ENCODE measurements at places on chromosomes 4 and X. TPM values are rescaled to one million over a fixed set of nuclear protein-coding genes. Genes with fewer than 3 reads are reported as not detected.

- no peak for DNase-seq
Observed at GRCh38 chrX:261167-261918, 19.8 kb upstream of the PLCXD1 start.

GRCh38 chrX:1453951-1454785, 1.5 kb upstream of the ASMTL start:
- DNase-seq = peak; percentile 64

GRCh38 chrX:40227125-40227524, 129.4 kb upstream of the BCOR start:
- DNase-seq = no peak

DNA sequence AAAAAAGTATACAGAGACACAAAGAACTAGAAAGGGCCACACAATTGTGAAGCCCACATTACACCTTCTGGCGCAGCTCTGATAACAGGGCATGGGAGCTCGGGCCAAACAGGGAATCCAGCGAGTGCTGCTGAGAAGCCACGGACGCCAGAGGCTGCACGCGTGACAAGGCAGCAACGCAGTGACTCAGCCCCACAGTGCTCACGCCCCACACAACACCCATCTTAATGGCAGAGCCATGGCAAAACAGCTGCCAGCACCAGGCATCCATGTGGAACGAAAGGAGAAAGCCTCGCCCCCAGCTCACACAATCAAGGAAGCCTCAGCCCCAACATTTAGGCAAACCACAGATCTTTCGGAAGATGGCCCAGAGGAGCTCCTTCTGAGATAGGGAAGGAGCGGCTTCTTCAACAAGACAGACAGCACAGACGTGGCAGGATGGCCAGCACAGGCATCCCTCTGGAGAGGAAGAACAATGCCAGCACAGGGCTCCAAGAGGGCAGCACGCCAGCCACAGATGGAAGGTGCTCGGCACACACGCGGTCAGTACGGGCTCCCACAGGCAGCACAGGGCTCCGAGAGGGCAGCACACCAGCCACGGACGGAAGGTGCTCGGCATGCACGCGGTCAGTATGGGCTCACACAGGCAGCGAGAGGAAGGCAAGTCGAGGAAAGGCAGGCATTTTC, 33.1 kb downstream of the GAK start:
- DNase-seq = no peak

GRCh38 chr4:34373456-34373855, 1870.9 kb downstream of the ARAP2 start:
- peak; percentile 6 for DNase-seq

DNA sequence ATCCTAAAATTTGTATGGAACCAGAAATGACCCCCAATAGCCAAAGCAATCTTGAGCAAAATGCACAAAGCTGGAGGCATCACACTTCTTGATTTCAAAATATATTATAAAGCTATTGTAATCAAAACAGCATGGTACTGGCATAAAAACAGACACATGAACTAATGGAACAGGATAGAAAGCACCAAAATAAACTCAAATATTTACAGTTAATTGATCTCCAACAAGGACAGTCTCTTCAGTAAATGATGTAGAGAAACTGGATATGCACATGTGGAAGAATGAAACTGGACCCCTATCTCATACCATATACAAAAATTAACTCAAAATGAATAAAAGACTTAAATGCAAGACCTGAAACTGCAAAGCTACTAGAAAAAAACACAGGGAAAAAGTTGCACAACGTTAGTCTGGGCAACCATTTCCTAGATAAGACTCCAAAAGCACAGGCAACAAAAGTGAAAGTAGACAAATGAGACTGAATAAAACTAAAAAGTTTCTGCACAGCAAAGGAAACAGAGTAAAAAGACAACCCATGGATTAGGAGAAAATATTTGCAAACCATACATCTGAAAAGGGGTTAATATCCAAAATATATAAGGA, 64.9 kb downstream of the CD99L2 start:
- DNase-seq = no peak

The ASMT gene
- not detected for polyA plus RNA-seq

The TEX13B gene
- polyA plus RNA-seq = not detected

The TASL gene
- 0.90 TPM for polyA plus RNA-seq

GRCh38 chr4:159174645-159175084, 71.8 kb downstream of the RAPGEF2 start:
- DNase-seq = no peak

GRCh38 chr4:184732126-184732525, 1.8 kb downstream of the CENPU start:
- no peak for DNase-seq

DNA sequence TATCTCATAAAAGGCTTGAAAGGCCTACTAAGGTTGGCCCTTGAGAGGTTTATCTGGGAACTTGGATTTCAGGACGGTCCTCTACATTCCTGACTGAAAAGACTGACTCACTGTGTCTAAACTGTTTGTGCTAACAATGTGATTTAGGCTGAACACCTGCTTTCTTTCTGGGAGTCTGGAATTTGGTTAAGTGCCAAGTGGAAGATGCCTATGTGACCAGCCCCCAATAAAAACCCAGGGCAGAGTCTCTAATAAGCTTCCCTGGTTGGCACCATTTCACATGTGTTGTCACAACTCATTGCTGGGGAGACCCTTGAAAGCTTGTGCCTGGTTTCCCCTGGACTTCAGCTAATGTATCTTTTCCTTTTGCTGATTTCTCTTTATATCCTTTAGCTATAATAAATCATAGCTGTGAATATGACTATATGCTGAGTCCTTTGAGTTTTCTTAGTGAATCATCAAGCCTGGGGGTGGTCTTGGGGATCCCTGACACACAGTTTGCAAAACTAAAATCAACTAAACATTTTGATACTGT, 55.1 kb downstream of the GPR82 start:
- DNase-seq = no peak

The ZXDA gene
- 4.1 TPM for polyA plus RNA-seq

DNA sequence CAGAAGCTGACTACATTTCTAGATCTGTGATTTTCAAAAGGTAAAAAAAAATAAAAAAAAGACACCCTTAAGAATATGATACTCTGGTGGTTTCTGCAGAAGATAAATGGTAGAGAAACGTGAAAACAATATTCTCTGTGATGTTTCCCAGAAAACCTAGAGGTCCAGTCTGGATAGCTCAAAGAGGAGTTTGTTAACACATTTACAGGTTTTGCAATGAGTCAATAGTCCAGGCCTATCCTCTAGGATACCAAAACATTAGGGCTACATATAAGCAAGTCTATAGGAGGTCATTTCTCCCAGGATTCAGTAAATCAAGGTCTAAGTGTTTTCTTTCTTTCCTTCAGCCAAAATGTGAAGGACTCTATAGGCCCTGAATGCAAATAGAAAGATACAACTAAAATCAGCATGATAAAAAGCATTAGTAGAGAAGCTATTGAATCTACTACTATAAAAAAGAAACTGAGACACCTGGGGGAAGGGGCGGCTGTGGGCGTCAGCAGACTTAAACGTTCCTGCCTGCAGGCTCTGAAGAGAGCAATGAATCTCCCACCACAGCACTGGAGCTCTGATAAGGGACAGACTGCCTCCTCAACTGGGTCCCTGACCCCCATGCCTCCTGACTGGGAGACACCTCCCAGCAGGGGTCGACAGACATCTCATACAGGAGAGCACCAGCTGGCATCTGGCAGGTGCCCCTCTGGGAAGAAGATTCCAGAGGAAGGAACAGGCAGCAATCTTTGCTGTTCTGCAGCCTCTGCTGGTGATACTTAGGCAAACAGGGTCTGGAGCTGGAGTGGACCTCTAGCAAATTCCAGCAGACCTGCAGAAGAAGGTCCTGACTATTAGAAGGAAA, 33.7 kb upstream of the SPP1 start:
- DNase-seq = no peak

The MAOB gene
- polyA plus RNA-seq = 15.8 TPM

The COL4A5 gene
- polyA plus RNA-seq = 165 TPM

DNA sequence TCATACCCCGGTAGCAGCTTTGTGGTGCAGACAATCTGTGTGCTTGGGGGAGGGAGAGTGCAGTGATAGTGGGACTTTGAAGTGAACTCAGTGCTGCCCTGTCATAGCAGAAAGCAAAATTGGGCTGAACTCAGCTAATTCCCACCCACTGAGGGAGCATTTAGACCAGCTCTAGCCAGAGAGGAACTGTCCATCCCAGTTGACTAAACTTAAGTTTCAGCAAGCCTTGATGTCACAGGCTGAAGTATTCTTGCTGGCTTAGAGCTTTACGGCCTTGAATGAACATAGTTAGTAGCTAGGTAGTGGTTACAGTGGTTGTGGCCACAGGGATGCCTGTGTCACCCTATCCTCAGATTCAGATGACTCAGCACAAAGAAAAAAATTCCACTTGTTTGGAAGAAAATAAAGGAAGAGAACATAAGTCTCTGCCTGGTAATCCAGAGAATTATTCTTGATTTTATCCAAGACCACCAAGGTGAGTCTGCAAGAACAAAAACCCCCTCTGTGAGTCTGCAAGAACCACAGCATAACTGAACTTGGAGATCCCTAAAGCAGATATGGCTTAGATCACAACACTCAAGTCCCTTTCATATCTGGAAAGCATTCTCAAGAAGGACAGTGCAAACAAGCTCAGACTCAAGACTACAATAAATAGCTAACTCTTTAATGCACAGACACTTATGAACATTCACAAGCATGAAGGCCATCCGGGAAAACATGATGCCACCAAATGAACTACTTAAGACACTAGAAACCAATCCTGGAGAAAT, 39.4 kb downstream of the ADH7 start:
- DNase-seq = no peak

DNA sequence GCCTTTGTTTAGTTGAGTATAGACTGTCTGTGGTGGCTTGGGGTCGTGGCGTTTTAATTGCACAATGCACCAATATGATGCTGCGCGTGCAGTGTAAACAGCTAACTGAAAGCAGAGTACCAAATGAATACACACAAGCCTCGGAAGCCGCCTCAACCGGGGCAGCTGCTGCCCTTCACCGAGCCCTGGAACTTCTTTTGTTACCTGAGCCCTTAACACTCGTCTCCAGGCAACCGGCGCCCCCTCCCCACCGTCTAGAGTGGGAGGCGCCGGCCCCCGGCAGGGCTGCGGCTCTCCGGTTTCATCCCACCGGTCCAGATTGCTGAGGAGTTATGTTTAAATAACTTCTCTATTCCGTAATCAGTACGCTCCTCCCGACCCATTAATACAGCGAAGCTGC, 173.2 kb upstream of the TBL1X start:
- no peak for DNase-seq

The DOCK11 gene
- 11.6 TPM for polyA plus RNA-seq

GRCh38 chr4:54657551-54658251, at the start of gene KIT:
Gene KIT (plus strand): TSS chr4:54657957. CDS start chr4:54658015, 58 bp downstream.
- DNase-seq = peak; percentile 55

The ZNF674 gene
- 7.5 TPM for polyA plus RNA-seq

GRCh38 chr4:45647823-45648222, 476.0 kb downstream of the GABRG1 start:
- no peak for DNase-seq

The PABPC1L2A gene
- not detected for polyA plus RNA-seq

The SPP1 gene
- 249 TPM for polyA plus RNA-seq

The AMER1 gene
- 5.9 TPM for polyA plus RNA-seq

The RIBC1 gene
- 3.9 TPM for polyA plus RNA-seq

DNA sequence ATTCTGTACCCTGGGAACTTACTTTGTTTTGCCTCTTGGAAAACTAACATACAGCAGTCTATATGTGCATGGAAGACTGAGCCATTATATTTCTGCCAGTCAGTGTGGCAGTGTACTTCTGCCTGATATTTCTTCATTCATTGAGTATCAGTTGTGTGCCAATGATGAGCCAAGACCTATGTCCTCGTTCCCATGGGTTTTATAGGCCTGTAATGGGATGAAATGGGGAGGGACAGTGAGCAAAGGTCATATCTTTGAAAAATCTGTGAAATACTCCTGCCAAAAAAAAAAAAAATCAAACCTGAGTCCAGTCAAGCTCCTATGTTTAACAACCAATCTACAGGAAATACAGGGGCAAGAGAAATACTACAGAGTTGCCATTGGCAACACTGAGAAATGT, 9.1 kb downstream of the NSD2 start:
- DNase-seq = no peak

GRCh38 chrX:18964026-18964425, 19.9 kb downstream of the PHKA2 start:
- no peak for DNase-seq

- no peak for DNase-seq
Observed at GRCh38 chr4:1376841-1377605, 29.2 kb downstream of the NKX1-1 start.

- no peak for DNase-seq
Observed at GRCh38 chr4:107806196-107806595, 18.5 kb upstream of the SGMS2 start.

The SULT1B1 gene
- 1.9 TPM for polyA plus RNA-seq

DNA sequence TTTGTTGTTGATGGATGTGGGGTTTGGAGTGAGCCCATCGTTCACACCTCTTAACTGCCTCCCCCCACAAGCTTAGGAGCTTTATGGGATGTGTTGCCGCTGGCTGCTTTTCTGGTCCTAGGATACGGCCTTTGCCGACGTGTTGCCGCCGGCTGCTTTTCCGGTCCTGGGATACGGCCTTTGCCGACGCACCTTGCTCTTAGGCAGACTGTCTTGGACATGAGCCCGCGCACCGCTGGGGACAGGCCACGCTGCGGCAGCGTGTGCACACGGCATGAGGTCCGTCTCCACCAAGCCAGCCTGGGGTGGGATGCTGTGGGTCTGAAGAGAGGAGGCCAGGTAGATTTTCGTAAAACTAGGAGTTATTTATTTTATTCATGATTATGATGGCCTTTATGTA, 14.2 kb downstream of the RGS12 start:
- no peak for DNase-seq

- no peak for DNase-seq
Observed at GRCh38 chrX:47578692-47579091, 3.5 kb upstream of the TIMP1 start.

The KLKB1 gene
- 1.5 TPM for polyA plus RNA-seq

GRCh38 chrX:53362449-53362848, 60.0 kb downstream of the SMC1A start:
- DNase-seq = no peak

All from right lung (tissue), 10 donors.